ENCODE measurements at places on chromosomes 11 and 22. TPM values are rescaled to one million over a fixed set of nuclear protein-coding genes. Genes with fewer than 3 reads are reported as not detected.

The GDPD4 gene
- 0.39 TPM for total RNA-seq

The POTEH gene
- total RNA-seq: not detected

The PTGDR2 gene
- 0.59 TPM for total RNA-seq

The TRIM77 gene
- total RNA-seq: not detected

The GGTLC2 gene
- total RNA-seq: not detected

The LRRC32 gene
- total RNA-seq: 17.5 TPM

The CECR2 gene
- total RNA-seq: 2.8 TPM

The PLAAT5 gene
- 8.2 TPM for total RNA-seq

The TRPM5 gene
- total RNA-seq: under 0.01 TPM

The TPBGL gene
- not detected for total RNA-seq

The CCND1 gene
- total RNA-seq: 83.8 TPM

The DNAJC24 gene
- 14.7 TPM for total RNA-seq

The C22orf31 gene
- total RNA-seq: 0.20 TPM

The DKK3 gene
- 67.7 TPM for total RNA-seq

The SLC7A4 gene
- total RNA-seq: 0.69 TPM

The OR10W1 gene
- not detected for total RNA-seq

The MUS81 gene
- 24.0 TPM for total RNA-seq

The FBLN1 gene
- 117 TPM for total RNA-seq

The TENM4 gene
- 27.2 TPM for total RNA-seq

The FADS1 gene
- 34.8 TPM for total RNA-seq

The CHCHD10 gene
- 17.1 TPM for total RNA-seq

The BCO2 gene
- total RNA-seq: 4.9 TPM

The CBLIF gene
- total RNA-seq: not detected

The NPTXR gene
- total RNA-seq: 2.5 TPM

The C11orf91 gene
- not detected for total RNA-seq

The ZNF202 gene
- 10.9 TPM for total RNA-seq

The MS4A1 gene
- 0.39 TPM for total RNA-seq

The TREH gene
- not detected for total RNA-seq

The KCNK7 gene
- total RNA-seq: 8.5 TPM

The NRGN gene
- 0.39 TPM for total RNA-seq

The HMOX1 gene
- 11.1 TPM for total RNA-seq

The ARHGAP8 gene
- total RNA-seq: 0.99 TPM

The LAYN gene
- 9.6 TPM for total RNA-seq

The MPZL2 gene
- total RNA-seq: 56.5 TPM

The PRODH gene
- 5.6 TPM for total RNA-seq

The OPCML gene
- total RNA-seq: 0.49 TPM

The TMEM121B gene
- 0.39 TPM for total RNA-seq

The OR10G6 gene
- total RNA-seq: not detected

The CD59 gene
- total RNA-seq: 79.6 TPM

The CCDC89 gene
- total RNA-seq: 1.8 TPM

The CYB5R2 gene
- 13.8 TPM for total RNA-seq

The TRIM48 gene
- total RNA-seq: not detected

The POLR3H gene
- total RNA-seq: 7.8 TPM

The SLCO2B1 gene
- 9.8 TPM for total RNA-seq

The CD248 gene
- 31.2 TPM for total RNA-seq

The XBP1 gene
- total RNA-seq: 97.8 TPM

The UCP3 gene
- total RNA-seq: 0.39 TPM

The GRM5 gene
- 0.20 TPM for total RNA-seq

The CAPN5 gene
- total RNA-seq: 8.2 TPM

The INS gene
- total RNA-seq: not detected

The VSIG2 gene
- total RNA-seq: 0.20 TPM

The OR5M8 gene
- total RNA-seq: not detected

The BRSK2 gene
- total RNA-seq: 0.59 TPM

The TCN1 gene
- 12.0 TPM for total RNA-seq

The POU2AF2 gene
- total RNA-seq: not detected

The KDM4E gene
- not detected for total RNA-seq

The TLCD5 gene
- total RNA-seq: 6.7 TPM

Measured in skin of body (tissue), 3 donors.